Activated CD4-positive, alpha-beta memory T cell treated with anti-CD3 and anti-CD28 coated beads, Interleukin-2, amount 10 ng/mL, durations not matched to agents 7 days and 5 days (primary cell): ENCODE measurements at places on chromosomes 6 and 20. TPM values are rescaled to one million over a fixed set of nuclear protein-coding genes. Genes with fewer than 3 reads are reported as not detected.
A peak's percentile ranks its signal among the peaks of the same experiment; 100 is the strongest.

The DEFB115 gene
- total RNA-seq, result not detected

The TEAD3 gene
- total RNA-seq, result 0.23 TPM

DNA sequence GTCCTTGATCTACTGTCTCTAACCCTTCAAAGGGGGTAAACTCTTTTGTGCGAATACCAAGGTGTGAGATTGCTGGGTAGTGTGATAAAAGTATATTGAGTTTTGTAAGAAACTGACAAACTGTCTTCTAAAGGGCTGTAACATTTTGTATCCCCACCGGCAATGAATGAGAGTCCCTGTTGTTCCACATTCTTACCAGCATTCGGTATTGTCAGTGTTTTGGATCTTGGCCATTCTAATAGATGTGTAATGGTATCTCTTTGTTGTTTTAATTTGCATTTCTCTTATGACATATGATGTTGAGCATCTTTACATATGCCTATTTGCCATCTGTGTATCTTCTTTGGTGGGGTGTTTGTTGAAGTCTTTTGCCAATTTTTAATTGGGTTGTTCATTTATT is 1090.7 kb downstream of the KIF16B start:
- H3K27me3 ChIP-seq, result no peaks in the 10 kb centered on the region
- H3K36me3 ChIP-seq, result no peaks in the 10 kb centered on the region
- no peak overlapping the region for H3K4me3 ChIP-seq
- H3K27ac ChIP-seq, result no peak overlapping the region

GRCh38 chr20:31607640-31608250 is 2.7 kb downstream of the ID1 start:
- no peaks in the 10 kb centered on the region for H3K36me3 ChIP-seq
- no peak overlapping the region for H3K4me3 ChIP-seq
- H3K27me3 ChIP-seq, result peaks cover 50% of the 10 kb centered on the region
- DNase-seq, result no peak
- no peak overlapping the region for H3K27ac ChIP-seq
- peaks cover 35% of the 10 kb centered on the region for H3K4me1 ChIP-seq

DNA sequence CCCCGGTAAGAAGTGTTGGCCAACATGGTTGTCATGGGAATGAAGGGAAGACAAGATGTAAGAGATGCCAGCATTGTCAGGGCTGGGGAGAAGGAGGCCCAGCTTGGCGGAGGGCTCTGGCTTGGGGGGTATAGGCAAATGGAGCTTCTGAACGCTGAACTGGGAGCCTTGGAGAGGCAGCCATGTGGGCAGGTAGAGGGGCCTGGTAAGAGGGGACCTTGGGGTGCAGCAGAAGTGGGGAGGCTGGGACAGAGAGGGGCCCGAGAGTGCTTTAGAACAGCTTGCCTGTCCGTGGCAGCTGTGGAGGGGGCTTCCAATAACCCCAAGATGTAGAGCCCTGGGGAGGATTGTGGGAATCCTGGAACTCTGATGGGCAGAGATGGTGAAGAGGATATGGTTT is 3.0 kb downstream of the SLC22A1 start:
- H3K4me3 ChIP-seq, result no peak overlapping the region
- H3K36me3 ChIP-seq, result peaks cover under 1% of the 10 kb centered on the region
- no peaks in the 10 kb centered on the region for H3K27me3 ChIP-seq
- no peak overlapping the region for H3K27ac ChIP-seq

GRCh38 chr20:13936781-13937576 is 53.4 kb downstream of the SEL1L2 start:
- no peak overlapping the region for H3K27ac ChIP-seq
- DNase-seq, result no peak

DNA sequence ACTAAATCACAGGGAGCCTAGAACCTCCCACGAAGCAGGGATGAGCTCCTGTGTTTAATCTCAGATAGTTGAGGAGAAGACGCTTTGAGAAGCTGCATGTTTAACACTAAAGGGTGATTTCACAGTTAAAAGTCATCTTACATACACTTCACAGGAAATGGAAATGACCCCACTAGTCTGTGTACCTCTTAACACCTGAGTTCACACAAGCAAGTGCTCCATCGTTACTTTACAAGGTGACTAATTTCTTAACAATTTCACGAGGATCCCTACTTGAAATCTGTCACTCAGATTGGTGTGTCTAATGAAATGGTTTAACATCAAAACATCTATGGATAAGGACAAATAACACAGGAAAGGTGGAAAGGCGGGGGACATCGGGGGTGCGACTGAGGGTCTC is 93.8 kb upstream of the RPS6KA2 start:
- H3K27ac ChIP-seq, result no peak overlapping the region
- DNase-seq, result no peak
- H3K4me1 ChIP-seq, result no peaks in the 10 kb centered on the region
- no peaks in the 10 kb centered on the region for H3K27me3 ChIP-seq
- H3K4me3 ChIP-seq, result no peak overlapping the region

DNA sequence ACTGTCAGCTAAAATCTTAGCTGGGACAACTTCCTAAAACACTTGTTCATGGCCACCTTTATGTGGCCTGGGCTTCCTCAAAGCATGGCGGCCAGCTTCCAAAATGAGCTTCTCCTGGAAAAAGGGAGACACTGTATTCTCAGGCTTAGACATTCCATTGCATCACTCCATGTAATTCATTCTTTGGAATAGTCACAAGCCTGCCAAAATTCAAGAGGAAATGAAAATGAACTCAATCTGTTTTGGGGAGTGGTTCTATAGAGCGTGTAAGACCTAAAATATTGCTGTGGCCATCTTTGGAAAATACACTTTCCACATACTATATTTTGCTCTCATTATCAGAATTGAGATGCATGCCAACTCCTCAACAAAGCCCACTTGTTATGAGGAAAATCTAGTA is 687.0 kb downstream of the KIF16B start:
- H3K4me3 ChIP-seq, result no peak overlapping the region
- H3K4me1 ChIP-seq, result no peaks in the 10 kb centered on the region
- H3K36me3 ChIP-seq, result no peaks in the 10 kb centered on the region
- no peaks in the 10 kb centered on the region for H3K27me3 ChIP-seq
- no peak overlapping the region for H3K27ac ChIP-seq

- no peak for DNase-seq
- no peaks in the 10 kb centered on the region for H3K36me3 ChIP-seq
- H3K4me1 ChIP-seq, result peaks cover 7% of the 10 kb centered on the region
- H3K27me3 ChIP-seq, result peaks cover 41% of the 10 kb centered on the region
- H3K27ac ChIP-seq, result no peak overlapping the region
- no peak overlapping the region for H3K4me3 ChIP-seq
Measured at GRCh38 chr6:170017603-170018320, 266.3 kb downstream of the ERMARD start.

GRCh38 chr6:33768644-33769120 is 20.2 kb downstream of the LEMD2 start:
- H3K36me3 ChIP-seq, result peaks cover 17% of the 10 kb centered on the region
- no peak overlapping the region for H3K4me3 ChIP-seq
- H3K4me1 ChIP-seq, result peaks cover 7% of the 10 kb centered on the region
- H3K27ac ChIP-seq, result no peak overlapping the region
- peaks cover 8% of the 10 kb centered on the region for H3K27me3 ChIP-seq

DNA sequence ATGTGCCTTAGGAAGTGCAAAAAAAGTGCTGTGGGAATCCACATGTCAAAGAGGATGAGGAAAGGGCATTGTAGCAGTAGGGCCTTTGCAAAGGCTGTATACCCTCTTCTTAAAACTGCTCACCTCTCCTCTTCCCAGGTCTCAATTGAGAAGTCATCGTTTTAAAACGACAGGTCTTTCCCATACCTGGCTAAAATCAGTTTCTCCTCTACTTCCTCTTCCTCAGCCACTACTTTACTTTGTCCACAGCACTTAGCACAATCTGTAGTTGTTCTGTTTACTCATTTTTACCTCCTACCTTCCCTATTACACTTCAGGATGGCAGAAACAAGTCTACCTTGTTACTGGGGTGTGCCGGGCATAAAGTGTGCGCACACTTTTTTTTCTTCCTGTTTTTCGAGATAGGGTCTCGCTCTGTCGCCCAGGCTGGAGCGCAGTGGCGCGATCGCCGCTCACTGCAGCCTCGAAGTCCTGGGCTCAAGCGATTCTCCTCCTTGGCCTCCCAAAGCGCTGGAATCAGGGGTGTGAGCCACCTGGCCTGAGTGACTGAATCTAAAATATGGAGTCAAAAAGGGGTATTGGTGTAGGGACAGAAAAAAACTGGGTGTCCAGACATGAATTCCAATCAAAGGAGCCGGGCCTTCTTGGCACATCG is 9.8 kb upstream of the ELOVL5 start:
- peak overlapping the region; percentile 95 for H3K27ac ChIP-seq
- DNase-seq, result no peak
- H3K4me1 ChIP-seq, result peaks cover 48% of the 10 kb centered on the region
- H3K36me3 ChIP-seq, result no peaks in the 10 kb centered on the region
- peaks cover 7% of the 10 kb centered on the region for H3K27me3 ChIP-seq

- H3K27ac ChIP-seq, result no peak overlapping the region
- H3K4me1 ChIP-seq, result no peaks in the 10 kb centered on the region
- H3K27me3 ChIP-seq, result no peaks in the 10 kb centered on the region
- no peaks in the 10 kb centered on the region for H3K36me3 ChIP-seq
- DNase-seq, result no peak
Measured at GRCh38 chr6:21381331-21381963, 212.1 kb upstream of the SOX4 start.

The MICAL1 gene
- total RNA-seq, result 125 TPM

- no peak overlapping the region for H3K4me3 ChIP-seq
- no peaks in the 10 kb centered on the region for H3K4me1 ChIP-seq
- H3K27ac ChIP-seq, result no peak overlapping the region
- DNase-seq, result no peak
Measured at GRCh38 chr20:55417836-55418235, 587.5 kb downstream of the CBLN4 start.

- peaks cover 67% of the 10 kb centered on the region for H3K4me1 ChIP-seq
- H3K27me3 ChIP-seq, result no peaks in the 10 kb centered on the region
- no peak for DNase-seq
- H3K4me3 ChIP-seq, result peak overlapping the region; percentile 31
- peak overlapping the region; percentile 93 for H3K27ac ChIP-seq
Measured at GRCh38 chr6:119314885-119315272, 34.7 kb downstream of the MAN1A1 start.

GRCh38 chr20:18187020-18187419 is 49.4 kb downstream of the KAT14 start:
- H3K27ac ChIP-seq, result no peak overlapping the region
- H3K27me3 ChIP-seq, result no peaks in the 10 kb centered on the region
- H3K4me3 ChIP-seq, result no peak overlapping the region
- H3K4me1 ChIP-seq, result peaks cover 12% of the 10 kb centered on the region
- peaks cover 27% of the 10 kb centered on the region for H3K36me3 ChIP-seq

The SIRPG gene
- total RNA-seq, result 109 TPM

DNA sequence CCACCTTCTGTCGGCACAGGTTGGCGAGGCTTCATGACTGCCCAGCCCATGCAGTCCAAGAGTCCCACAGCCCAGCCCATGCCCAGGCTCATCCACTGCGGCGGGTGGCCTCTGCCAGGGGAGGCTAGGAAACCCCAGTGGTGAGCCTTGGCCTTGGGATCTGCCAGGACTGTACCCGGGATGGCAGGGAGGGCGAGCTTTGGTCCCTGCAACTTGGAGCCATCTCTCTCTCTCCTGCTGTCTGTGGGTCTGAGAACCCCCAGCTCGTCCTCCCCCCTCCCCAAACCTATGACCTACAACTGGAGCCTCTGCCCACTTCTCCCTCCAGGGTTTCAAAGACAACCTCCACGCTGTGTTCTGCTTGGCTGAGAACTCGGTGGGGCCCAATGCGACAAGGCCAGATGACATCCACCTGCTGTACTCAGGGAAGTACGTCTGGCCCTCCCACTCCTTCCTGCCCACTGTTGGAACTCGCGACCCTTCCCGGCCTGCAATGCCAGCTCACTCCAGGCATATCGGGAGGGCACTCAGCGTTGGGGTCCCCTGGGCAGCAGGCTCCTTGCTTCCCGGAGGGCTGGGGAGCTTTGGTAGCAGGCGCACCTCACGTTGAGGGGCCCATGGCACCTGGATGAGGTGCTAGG is 19.7 kb downstream of the NPEPL1 start:
- H3K27me3 ChIP-seq, result no peaks in the 10 kb centered on the region
- H3K27ac ChIP-seq, result no peak overlapping the region
- no peaks in the 10 kb centered on the region for H3K4me1 ChIP-seq
- DNase-seq, result no peak
- no peaks in the 10 kb centered on the region for H3K36me3 ChIP-seq
- H3K4me3 ChIP-seq, result no peak overlapping the region

The TFAP2D gene
- not detected for total RNA-seq

- no peaks in the 10 kb centered on the region for H3K27me3 ChIP-seq
- no peak for DNase-seq
- H3K4me1 ChIP-seq, result no peaks in the 10 kb centered on the region
- H3K27ac ChIP-seq, result no peak overlapping the region
- no peaks in the 10 kb centered on the region for H3K36me3 ChIP-seq
Measured at GRCh38 chr6:54262971-54263370, 45.3 kb upstream of the TINAG start.

DNA sequence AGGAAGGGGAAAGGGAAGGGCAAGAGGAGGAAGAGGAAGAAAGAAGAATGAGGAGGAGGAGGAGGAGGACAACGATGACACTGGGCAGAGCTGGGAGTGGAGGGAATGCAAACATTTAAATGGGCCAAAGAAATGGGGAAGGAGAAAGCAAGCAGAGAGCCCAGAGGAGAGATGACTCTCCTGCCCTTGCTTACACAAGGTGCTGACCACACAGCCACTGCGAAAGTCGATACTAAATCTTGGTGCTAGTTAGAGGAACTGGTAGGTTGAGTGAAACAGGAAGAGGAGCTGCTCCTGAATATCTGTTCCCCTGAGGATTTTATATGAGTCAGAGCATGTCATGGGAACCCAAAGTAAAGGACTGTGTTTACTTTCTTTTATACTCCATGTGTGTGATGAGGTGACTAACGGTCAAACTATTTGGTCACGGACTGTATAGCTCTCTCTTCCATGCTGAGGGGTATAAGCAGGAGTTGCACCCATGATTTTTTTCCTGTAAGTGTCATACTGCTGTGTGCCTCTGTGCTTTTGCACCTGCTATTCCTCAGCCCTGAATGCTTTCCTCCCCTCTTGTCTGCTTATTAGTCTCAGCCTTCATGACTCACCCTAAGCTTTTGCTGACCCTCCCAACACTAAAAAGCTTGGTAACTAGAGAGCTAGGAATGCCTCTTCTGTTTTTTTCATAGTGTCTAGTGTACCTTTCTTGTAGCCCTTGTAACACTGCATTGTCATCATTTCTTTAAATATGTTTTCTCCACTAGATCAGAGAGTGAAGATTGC is 9.5 kb upstream of the PAQR8 start:
- no peak overlapping the region for H3K4me3 ChIP-seq
- H3K27me3 ChIP-seq, result peaks cover 6% of the 10 kb centered on the region

DNA sequence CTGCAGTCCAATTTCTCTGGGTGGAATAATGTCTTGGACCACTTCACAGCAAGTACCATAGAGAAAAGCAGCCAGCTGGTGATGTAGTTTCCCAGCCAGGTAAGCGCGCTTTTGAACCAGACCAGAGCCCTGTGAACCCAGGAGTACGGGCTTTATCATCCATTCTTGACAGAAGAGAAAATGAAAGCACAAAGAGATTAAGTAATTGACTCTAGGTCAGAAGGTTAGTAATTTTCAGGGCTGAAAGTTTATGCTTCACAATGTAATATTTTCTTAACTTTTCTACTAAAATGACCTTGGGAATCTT is 7.1 kb upstream of the UST start:
- DNase-seq, result no peak
- no peak overlapping the region for H3K4me3 ChIP-seq
- peaks cover 6% of the 10 kb centered on the region for H3K4me1 ChIP-seq
- H3K27ac ChIP-seq, result no peak overlapping the region

GRCh38 chr6:17281100-17281496 is at the start of gene RBM24:
Gene RBM24 (plus strand): TSS chr6:17281361. CDS start chr6:17281582, 221 bp downstream.
- peak within 1 kb of the TSS; percentile 34 for H3K4me3 ChIP-seq
- H3K36me3 ChIP-seq, result no peaks in the 10 kb centered on the region
- H3K27ac ChIP-seq, result no peak within 1 kb of the TSS
- H3K4me1 ChIP-seq, result peaks cover 11% of the 10 kb centered on the region
